RKO (cell line): ENCODE measurements at places on chromosomes 2 and 18.

DNA sequence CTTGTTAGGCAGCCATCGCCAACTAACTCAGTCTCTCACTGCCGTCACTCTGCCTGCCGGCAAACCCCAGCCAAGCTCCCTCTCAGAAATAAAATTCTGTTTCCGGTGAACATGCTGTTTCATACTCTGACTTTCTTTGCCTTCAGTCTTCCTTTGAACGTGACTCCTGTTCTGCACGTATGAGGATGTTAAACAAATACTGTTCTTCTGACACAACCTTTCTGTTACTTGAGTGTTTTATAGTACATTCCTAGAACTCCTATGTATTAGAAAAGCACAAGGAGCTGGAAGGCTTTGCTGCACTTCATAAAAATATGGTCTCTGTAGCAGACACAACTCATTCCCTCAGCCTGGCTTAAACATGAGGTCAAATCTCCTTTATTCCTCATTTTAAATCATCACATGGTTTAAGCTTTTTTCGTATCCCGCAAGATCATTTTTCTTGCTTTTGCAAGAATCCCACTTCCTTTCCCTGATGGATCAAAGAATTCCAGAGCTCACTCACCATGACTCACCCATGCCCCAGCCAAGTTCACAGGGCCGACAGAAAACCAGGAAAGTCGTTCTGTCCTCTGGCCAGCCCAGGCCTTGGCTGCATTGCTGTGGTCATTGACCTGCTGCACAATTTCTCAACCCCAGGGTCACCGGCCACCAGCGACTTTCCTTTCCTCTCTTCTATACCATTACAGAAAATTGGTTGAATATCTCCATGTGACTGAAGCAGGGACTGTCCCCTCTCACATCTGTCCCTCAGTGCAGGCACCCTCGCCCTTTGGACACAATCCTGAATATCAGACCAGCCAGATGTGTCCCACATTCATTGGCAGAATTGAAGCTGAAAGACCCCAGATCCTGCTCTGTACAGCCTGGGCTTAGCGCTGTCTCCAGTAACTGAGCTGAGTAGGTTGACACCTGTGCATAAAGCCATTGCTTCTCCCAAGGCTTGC, 183.1 kb upstream of the ARL4C start:
- DNase-seq = peak; percentile 79

DNA sequence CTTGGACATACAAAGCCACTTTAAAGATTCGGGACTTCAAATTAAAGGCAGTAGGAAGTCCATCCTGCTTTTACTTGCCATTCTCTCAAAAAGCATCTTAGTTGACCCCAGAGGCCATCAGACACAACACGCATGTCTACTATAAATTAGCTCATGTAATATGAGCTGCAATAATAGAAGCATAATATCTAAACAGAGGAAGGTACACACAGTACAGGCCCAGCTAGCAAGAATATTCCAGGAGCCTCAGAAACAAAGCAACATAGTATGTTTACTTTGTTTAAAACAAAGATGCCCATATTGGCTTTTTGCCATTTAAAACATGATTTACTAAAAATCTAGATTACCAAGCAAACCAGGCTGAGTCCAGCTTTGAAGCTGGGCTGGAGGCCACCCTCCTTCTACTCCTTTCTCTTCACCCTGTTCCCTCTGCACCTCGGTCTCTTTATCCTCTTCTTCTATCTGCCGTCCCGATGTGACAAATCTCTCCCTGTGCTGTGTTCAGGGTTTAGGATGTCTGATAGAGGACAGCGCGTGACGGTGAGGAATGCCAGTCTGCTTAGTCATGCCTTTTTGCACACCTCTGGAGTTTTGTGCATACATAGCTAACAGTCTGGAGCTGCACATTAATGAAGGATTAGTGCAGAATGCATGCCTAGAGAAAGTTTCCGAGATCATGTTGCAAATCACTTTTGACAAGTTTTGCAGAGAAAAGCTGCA, 28.2 kb downstream of the DTNA start:
- no peak for DNase-seq

GRCh38 chr2:120044336-120044735, 31.5 kb downstream of the EPB41L5 start:
- DNase-seq = no peak

DNA sequence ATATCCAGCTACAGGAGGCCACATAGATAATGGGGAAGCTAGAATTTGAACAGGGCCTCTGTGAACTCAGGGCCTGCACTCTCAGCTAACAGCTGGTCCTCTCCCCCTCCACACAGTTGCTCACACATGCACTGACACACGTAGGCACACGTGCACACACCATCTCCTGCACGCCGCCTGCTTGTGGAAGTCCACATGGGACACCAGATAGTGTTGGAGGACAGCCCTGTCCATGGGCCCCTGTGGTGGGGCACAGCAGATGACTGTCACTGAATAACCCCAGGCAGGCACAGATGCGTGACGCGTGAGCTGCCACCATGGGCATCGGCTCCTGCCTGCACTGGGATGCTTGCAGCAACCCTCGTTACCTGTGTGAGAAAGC, 52.9 kb downstream of the ADI1 start:
- no peak for DNase-seq

DNA sequence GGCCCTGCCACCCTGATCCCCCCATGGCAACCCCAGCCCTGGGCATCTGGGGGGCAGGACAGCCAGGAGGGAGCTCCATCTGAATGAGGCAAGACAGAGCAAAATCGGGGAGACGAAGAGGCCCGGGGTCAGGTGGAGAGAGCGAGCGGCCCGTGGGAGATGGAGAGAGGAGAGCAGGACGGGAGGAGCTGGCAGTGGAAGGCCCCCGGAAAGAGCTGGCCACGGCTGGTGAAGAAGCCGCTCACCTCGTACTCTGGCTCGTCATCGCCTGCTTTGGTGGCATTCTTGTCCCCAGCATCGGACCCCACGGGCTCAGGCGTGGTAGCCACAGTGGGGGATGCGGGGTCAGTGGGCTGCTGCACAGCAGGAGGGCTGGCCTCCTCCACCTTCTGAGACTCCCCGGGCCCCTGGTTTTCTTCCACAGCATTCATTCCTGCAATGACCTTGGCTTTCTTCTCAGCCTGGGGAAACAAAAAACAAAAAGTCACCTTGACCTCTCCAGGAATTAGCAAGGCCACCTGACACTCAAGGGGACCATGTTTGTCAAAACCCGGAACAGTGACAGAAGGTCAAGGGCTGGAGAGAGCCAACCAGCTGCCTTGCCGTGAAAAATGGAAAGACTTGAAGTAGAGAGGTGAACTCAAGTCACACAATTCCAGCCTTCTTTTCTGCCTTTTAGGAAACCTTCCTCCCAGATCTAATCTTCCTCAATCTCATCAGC, 79.6 kb upstream of the POMC start:
- no peak for DNase-seq

DNA sequence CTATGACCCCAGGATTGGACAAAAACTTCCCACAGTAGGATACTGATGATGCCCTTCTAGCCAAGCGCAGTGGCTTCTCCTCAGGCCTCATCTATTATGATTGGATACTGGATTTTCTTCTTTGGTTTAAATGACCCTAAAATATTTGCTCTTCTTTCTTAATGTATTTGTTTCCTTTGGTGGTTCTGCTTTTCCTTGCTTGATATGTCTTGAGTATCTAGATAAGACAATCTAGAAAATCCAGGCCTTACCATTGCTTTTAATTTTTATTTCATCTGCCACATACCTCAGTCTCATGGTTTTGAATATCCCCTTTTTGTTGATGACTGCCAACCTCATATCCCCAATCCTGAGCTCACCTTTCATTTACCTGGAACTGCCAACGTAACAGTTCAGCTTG, 35.6 kb downstream of the OTOF start:
- DNase-seq = no peak

- DNase-seq = no peak
Observed at GRCh38 chr18:46336278-46337111, 232.3 kb downstream of the HAUS1 start.

GRCh38 chr18:11831921-11832320, 19.3 kb upstream of the CHMP1B start:
- DNase-seq = no peak

DNA sequence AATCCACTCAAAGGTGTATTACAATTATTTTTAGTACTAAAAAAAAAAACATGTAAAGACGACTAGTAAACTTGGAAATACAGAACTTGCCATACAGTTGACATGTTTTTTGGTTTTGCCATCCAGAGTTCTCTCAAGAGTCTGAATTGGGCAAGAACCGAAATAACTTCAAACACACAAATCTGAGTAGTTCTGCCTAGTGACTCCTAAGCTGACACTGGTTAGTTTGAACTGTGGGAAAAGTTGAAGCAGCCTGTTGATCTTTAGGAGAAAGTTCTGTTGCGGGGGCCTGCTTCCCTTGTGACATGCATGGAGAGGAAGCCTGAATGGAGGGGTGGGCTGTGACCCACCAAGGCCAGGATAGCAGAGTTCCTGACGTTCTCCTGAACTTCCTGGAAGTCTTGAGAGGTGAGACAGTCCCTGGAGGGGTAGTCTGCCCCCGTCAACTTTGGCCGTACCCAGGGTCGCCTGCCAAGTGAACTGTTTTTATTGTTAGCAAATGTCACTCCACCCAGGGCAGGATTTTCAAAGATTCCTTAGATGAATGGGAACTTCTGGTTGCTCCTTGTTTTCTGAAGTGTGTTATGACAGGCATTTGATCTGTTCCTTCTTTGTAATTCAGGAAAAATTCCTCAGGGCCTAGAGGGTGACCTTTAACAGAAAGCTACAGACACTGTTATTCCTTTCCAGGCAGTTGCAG, 85.6 kb upstream of the SPTBN1 start:
- DNase-seq = no peak

- DNase-seq = peak; percentile 78
Observed at GRCh38 chr2:74532222-74532621, 2.5 kb downstream of the HTRA2 start.

DNA sequence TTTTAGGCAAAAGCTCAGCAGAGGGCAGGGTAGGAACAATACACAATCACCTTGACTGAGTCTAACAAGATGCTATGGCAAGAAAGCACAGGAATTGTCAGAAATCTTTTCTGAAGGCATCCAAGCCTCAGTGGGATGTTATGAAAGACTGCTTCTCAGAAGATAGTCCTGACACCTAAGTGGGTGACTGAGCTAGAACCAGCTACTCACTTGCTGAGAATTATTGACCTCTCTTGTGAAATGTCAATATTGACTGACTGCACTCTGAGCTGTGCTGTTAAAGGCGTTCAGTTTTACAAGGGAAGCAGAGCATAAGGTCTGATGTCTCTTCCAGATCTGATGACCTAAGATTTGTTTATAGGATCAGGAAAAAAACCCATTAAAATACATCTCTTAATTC, 46.1 kb downstream of the TACR1 start:
- DNase-seq = no peak

GRCh38 chr2:6970976-6971480, 53.8 kb downstream of the RNF144A start:
- DNase-seq = no peak

GRCh38 chr2:71156573-71156972, 26.1 kb downstream of the MPHOSPH10 start:
- DNase-seq = no peak

GRCh38 chr2:62383846-62384245, 122.1 kb downstream of the TMEM17 start:
- peak; percentile 26 for DNase-seq

DNA sequence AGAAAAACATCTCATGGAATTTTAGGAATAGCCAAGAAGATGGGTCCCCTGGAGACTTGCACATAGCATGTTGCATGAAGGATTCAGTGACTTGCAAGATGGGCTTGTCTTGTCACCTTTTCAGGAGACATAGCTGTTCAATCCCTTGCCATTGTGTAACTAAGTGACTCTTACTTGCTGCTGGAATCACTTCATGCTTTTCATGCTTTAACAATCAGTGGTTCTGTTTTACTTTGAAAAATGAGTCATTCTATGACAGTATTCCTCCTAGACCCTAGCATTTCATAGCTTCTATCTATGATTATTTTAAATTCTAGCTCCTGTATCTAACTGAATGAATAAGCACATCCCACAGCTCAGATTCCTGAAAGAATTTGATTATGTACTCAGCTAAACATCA, 2.8 kb downstream of the KYNU start:
- no peak for DNase-seq

- no peak for DNase-seq
Observed at GRCh38 chr2:68471385-68471784, 4.0 kb downstream of the APLF start.

DNA sequence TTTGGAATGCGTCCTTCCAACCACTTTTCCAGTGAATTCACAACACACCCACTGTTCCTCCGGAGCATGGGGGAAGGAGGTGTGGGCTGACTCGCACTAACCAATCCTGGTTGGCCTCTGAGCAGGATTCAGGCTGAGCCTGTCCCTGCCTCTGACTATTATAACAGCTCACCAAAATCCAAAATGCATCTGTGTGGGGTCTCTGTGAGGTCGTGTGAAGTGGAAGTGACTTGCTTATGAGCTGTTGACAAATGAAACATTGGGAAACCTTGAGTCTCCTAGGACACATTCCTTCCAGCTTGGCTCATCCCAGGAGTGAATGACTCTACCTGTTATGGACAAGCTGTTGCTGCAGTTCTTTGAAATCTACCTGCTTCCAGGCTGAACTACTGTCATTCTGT, 1.5 kb downstream of the CIDEA start:
- peak; percentile 57 for DNase-seq

DNA sequence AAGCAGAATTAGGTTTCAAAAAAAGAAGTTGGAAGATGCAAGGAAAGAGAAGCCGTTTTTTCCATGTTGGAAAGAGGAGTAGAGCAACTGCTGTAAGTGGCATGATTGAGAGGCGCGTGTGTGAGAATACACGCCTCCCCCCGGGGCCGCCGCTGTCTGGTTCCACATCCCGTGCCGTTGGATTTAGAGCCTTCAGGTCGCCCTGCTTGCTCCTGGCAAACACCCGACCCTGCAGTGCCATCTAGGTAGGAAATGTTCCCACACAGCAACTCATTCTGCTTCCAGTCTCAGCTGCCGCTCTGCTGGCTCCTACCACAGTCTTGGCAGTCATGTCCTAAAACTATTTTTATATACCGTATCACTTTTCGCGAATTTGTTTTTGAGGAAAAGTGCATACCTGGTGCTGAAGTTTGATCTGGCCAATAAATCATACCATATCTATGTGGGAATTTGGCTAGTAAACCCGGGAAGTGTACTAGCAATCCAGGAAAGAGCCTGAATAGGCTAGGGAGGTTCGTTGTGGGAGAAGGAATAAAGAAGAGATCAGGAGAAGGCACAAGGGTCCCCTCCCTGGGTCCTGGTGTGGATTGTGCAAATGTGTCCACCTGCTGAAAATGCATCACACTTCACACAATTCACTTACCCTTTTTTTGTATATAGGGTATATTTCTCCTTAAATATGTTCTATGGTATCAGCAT, 372.7 kb downstream of the FBXO15 start:
- DNase-seq = no peak

DNA sequence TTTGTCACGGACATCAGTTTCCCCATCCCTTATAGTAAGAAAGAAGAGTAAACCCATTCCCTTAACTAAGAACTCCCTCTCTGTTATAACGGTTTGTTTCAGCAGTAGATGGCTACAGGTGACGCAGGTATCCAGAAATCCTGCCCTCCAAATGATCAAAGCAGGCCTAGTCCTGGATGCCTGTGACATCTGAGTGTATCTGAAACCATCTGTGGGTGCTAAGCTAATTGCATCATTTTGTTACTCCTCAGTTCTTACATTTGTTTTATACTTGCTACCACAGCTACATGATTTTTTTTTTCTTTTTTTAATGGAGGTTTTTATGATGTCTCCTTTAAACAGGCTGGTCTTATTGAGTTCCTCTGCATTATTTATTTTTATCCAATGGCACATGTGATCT, 55.1 kb downstream of the AAK1 start:
- no peak for DNase-seq
